ENCODE measurements at places on chromosomes 5 and 9.

DNA sequence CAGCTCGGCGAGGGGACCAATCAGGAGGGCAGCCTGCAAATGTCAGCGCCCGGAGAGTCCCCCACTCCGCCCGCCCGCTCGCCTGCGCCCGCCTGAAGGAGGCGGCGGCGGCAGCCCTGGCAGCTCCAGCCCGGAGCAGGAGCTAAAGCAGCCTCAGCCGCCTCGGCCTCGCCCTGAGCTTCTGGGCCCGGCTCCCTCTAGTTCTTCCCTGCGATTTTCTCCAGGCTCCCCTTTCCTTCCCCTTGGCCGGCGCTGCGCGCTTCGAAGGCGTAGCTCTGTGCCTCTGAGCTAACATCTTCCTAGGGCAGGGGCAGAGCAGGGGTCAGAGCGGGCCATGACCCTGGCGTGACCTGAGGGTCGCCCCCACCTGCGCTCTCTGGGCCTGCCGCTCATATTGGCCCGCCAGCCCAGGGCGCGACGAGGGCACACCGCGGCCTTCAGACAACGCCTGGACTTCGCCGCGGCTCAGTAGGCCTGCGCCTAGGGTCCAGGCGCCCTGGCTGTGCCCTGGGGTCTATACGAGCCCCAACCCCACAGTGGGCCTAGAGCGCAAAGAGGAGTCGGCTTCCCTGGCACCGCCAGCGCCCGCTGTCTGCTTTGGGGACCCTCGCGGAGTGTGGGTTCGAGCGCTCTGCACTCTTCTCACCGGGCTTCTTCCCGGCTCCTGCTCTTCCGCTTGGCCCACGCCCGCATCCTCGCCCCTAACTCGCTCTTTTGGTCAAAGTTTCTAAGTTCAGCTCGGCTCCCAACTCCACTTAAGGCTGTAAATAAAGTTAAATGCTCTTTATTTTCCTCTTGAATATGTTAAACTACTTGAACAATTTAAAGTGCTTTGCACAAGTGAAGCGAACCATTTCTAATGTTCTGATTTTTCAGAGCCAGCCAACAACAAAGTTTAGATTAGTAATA is 504 bp upstream of the OTP start:
- no peak for DNase-seq

GRCh38 chr9:133201424-133202144 is 7.5 kb downstream of the OBP2B start:
- no peak for DNase-seq

GRCh38 chr5:111999286-111999685 is 242.3 kb upstream of the NREP start:
- no peak for DNase-seq

DNA sequence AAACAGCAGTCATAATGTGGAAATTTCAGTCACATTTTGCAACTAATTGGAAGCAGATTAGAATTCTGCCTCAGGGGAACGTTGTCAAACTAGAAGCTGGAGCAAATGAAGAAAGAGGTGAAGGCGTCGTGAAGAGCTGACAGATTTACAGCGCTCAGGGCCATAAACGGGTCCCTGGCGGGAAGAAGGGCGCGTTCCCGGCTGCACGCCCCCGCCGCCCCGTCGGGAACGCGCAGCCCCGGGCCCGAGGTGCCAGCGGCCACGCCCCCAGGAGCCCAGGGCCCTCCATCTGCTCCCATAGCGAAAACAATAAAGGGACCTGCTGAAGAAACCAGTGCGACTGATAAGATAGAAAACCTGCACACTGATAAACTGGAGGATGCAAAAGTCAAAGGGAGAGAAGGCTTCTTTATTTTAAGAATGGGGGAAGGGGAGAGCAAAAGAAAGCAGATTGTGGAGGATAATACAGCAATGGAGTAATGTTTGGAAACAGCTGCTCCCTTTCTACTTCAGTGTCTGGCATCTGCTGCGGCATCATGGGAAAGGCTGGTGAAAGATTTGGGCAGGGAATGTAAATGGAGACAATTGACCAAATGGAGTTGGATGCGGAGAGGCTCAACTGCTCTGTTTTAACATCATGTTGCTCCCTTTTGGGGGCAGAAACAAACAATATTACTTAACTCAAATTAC is 11.1 kb downstream of the ZNF608 start:
- DNase-seq = peak; percentile 50

DNA sequence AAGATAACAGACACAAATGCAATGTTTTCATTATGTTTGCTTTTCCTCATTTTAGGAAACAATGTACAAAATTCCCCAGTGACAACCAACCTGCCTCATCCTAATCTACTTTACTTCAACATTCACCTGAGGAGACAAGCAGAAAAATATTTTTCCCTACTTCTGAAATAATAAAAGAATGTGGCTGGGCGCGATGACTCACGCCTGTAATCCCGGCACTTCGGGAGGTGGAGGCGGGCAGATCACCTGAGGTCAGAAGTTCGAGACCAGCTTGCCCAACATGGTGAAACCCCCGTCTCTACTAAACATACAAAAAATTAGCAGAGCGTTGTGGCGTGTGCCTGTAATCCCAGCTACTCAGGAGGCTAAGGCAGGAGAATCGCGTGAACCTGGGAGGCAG is 36.9 kb downstream of the MYO10 start:
- no peak for DNase-seq

GRCh38 chr5:124110942-124111341 is 599.0 kb downstream of the CSNK1G3 start:
- DNase-seq = no peak

DNA sequence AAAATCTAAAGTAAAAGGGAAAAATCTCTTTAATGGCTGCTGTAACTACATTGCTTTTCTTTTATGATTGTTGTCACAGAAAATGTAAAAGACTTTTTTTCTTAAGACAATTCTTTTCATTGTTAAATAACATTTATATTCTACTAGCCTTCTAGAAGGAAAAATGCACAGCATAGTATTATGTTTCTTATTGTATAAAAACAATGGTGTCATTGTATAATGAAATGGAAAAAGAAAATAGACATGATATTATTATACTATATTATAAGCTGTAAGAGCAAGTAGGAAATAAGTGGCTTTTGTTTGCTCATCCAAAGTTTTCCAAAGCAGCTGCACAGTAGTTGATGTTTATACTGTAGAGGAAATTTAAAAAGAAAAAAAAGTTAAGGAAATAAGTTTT is 1021.7 kb downstream of the EFNA5 start:
- DNase-seq = no peak

DNA sequence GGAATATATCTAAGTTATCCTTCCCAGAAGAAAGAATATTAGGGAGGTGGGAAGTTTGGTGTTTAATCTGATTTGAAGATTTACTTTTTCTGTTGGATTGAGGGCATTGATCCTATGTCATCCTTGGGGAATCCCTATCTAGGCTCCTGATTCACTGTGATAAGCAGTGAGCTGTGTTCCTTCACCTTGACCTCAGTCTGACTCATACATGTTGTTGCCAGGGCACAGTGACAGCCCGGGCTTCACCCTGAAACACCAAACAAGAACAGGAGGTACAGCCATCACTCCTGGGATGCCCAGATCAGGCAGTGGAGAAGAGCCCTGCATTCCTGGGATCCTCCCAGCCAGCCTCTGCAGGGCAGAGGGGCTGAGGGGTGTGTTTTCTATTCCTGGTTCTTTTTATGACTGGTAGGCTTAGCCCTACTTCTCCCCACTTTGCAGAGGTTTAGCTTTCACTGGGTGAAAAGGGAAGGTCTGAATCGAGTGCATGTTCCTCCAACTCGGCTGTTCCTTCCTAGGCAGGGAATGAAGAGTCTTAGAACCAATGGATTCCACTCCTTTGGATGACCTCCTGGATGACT is 3.1 kb upstream of the FAM53C start:
- DNase-seq = no peak

- DNase-seq = no peak
These were observed 237.3 kb downstream of the DRD1 start for GRCh38 chr5:175206669-175207068.

DNA sequence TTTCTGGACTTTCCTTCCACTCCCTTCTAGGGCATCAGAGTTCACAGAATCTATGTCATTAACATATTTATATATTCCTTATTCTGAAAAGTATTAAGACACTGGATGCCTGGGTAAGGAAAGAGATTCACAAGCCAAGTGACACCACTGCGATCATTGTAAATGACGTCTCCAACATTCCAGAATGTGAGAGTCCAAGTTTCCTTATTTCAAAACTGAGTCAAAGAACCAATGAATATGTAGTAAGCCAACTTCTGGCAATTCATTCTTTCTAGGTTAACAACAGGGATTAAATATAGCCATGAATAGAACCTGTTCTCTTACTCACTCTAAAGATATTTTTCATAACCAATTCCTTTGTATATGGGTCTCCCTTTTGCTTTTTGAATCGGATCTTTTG is 18.1 kb downstream of the RAI14 start:
- no peak for DNase-seq

DNA sequence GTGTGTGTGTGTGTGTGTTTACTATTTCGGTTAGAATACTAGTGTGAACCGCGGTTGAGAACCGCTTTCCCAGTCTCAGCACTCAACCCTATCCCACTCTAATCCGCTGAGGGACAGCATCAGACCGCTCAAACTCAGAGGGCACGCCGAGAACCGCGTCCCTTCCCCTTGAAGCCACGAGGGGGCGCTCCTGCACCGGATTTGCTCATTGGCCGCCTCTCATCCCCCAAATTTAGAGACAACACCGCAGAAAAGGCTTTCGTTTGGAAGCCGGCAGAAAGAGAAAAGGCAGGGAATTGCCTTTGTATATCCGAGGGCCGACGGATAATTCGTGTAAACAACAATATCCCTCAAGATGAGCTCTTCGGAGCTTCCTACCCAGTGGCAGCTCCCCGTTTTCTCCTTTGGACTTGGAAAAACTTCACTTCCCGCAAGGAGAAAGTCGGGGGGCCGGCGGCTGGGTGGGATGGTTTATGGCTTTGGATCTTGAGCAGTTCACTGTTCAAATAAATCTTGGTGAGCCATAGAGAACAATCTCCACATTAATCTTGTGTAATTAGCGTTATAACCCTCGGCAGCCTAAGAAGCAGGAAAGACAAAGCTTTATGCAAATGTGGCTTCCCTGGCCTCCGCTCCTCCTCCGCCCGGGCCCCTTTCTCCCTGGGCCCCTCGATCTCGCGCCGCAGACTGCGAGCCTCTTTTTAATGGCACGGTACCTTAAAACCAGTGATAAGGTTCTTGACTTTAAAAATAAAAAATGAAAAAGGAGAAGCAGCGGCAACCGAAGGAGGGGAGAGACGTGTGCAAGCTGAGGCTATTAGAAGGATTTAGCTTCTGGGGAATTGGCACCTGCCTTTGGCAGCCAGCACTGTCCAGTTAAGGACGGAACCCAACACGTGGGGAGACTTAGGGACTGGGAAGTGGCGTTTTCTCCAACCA is 296.8 kb downstream of the PARP8 start:
- peak; percentile 56 for DNase-seq

DNA sequence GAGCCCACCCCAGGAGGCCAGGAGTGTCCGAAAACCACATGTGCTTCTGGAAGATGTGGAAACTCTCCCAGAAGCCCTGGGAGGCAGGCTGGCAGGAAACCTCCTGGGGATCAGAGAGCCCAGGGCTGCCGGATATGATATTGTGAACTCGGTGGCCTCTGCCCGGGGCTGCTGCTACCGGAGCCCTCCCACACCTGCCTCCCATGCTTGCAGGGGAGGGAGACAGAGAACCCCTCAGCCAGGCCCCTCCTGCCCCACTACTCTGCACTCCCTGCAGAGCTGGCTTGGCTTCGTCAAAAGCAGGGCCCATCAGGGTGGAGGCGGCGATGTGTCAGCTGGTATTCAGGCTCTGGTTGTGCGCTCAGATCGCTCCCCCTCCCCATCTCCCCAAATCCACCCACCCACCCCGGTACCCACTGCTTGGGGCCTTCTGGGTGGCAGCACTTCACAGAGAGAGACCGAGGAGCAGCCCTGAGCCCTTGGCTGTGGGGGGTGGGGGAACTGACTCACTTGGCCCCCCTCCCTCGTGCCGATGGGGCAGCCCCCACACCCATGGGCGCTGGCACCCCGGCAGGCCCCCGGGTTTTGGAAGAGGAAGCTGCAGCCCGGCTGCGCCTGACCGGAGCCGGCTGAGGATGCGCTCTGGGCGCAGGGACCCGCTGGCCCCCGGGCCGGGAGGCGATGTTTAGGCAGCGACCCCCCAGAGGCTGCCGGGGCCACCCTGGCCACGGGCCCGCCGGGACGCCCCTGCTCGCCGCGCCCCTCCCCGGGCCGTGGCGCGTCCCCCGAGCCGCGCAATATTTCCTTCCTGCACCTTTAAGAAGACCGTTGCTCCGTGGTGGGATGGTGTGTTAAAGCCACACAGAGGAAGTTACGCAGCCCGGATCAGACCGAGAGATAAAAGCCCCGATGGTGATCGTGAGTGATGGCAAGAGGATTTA is 786 bp upstream of the NTNG2 start:
- DNase-seq = no peak

- DNase-seq = no peak
These were observed 60.4 kb downstream of the EHMT1 start for GRCh38 chr9:137679249-137679648.

GRCh38 chr5:88556406-88556805 is 287.8 kb upstream of the TMEM161B start:
- no peak for DNase-seq

DNA sequence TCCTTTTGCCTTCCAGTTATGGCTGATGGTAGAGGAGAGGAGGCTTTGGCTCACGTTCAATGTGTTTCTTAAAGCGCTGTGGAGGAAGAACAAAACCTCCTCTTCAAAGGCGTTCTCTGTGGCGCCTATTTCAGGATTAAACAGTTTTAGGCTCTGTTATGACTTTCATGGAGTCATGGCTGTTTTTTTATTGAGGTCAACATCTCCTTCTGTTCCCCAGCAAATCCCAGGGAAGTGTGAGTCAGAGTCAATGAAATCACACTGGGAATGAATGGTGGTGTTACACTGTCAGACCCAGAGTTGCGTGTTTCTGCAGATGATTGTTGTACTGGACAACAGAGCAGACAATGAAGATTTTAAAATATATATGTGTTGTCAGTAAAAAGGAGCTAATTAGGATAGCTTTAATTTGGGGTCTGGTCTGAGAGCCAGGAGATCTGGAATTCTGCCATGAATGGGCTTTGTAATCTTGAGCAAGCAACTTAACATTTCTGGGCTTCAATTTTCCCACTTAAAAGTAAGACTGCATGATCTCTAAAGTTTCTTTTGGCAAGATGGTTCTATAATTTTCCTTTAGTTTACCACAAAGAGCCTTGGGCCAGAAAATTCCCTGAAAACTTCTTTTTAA is 240.7 kb downstream of the CSNK1G3 start:
- DNase-seq = no peak

DNA sequence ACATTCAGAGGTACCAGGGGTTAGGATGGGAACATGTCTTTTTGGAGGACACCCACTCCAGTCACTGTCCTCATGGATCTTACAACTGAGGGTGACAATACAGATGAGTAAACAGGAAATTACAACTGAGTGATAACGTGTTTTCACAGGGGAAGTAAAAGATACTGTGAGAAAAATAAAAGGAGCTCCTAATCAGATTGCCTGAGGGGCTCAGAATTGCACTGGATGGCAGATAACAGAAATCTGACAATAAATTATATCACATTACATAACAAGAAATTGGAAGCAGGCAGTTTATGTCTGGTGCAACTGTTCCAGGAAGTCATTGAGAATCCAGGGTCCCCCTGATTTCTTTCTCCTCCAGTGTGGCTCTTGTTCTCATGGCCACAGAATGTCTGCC is 40.1 kb upstream of the PCSK1 start:
- no peak for DNase-seq

- no peak for DNase-seq
These were observed 60.6 kb upstream of the SYK start for GRCh38 chr9:90741036-90741435.

All from hippocampal formation (tissue), 2 donors.